ENCODE measurements at places on chromosomes 4 and X. TPM values are rescaled to one million over a fixed set of nuclear protein-coding genes. Genes with fewer than 3 reads are reported as not detected.

The C4orf50 gene
- total RNA-seq = not detected

The RAB41 gene
- total RNA-seq = not detected

The CCKAR gene
- total RNA-seq = not detected

The EDA2R gene
- 12.2 TPM for total RNA-seq

The PNMA5 gene
- not detected for total RNA-seq

The F9 gene
- not detected for total RNA-seq

The SHOX gene
- total RNA-seq = not detected

The NMU gene
- 0.56 TPM for total RNA-seq

The SLC9B1 gene
- total RNA-seq = not detected

The SHROOM3 gene
- 11.1 TPM for total RNA-seq

The ADAM29 gene
- not detected for total RNA-seq

The FGFBP2 gene
- 0.24 TPM for total RNA-seq
